ENCODE measurements at places on chromosomes 7 and 10. TPM values are rescaled to one million over a fixed set of nuclear protein-coding genes. Genes with fewer than 3 reads are reported as not detected.

- DNase-seq: no peak
Observed at GRCh38 chr7:107446531-107446930, 23.3 kb upstream of the GPR22 start.

OR9A2 gene
- total RNA-seq: not detected

DNA sequence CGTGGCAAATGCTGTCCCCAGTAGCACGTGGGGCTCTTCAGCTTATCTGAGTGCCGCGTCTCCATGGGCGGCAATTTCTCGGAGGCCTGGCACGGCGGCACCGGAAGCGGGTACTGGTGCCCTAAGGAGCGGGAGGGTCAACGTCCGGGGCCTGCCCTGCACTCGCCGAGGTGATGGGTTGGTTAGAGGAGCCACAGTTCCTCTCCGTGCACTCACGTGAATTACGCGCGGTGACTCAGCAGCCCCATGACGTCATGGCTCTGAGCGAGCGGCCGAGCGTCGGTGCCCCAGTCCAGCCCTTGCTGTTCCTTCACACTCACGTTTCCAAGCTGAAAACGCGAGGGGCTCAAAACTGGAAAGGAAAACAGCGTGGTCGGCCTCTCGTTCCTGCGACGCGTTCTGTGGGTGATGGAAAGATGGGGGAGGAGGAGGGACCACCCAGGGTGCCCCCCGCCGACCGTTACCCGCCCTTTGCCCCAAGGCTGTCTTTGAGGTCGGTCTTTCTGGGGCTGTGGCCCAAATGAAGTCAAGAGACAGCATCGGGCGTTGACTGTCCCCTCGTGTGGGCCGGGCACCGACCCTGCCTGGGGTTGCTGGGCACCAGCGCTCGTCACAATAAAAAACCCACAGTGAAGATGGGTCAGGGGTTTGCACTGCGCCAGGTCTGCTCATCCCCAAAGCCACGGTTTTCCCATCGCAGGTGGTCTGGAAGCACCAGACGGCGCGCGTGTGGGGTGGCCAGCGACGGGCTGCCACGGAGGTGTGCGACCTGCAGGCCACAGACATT lies 70.4 kb upstream of the CFAP46 start:
- DNase-seq: peak; percentile 11

DNA sequence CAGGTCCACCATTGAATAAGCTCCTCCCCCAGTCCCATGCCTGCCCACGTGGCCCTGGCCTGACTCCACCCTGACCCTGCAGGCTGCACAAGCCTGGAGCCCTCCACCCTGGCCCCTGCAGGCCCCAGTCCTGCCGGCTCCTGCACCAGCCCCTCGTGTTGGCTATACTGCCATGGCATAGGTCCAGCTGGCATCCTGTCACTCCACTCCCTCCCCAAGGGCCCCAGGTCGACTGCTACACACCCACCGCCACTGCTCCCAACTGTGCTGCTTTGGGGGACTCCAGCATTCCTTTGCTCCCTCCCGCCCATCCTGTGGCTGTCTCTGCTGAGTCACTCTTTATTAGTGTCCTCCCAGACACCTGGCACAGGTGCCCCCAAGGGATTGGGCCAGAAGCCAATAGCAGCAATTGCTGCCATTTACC lies 32.4 kb upstream of the HSPA12A start:
- DNase-seq: no peak

ICA1 gene
- 17.8 TPM for total RNA-seq

JAKMIP3 gene
- total RNA-seq: not detected

DNA sequence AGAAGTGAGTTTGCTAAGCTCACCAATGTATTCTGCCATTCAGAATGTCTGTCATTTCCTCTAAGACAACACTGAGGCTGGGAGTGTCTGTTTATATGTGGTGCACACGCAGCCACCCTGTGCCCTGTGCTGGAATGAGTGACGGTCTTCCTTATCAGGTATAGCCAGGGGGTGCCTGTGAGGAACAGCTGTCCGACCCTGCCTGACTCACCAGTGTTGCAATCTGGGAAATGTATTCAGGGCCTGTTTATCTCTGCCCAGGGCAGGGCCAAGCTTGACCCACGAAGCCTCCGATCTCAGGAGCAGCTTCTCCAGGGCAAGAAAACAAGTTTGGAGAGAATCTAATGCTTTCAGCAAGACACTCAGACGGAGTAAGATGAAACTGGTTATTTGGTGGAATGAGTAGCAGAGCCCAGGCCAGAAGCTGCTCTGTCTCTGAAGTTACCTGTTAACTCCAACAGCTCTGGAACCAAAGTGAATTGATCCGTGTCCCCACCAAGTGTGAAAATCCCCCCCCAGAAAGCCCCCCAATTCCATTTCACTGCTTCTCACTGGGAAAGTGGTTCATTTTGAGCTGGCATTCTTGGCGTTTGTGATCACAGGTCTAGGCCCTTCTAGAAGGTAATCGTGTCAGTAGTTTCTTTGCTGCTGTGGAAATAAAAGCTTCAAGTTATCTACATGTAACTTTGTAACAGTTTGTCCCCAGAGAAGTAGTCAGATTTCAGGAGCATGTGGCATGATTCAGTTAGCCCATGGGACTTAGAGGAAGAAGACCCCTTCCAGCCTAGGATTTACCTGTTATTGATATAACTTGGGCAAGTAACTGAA lies 6.1 kb upstream of the UBE2H start:
- peak; percentile 99 for DNase-seq

DNA sequence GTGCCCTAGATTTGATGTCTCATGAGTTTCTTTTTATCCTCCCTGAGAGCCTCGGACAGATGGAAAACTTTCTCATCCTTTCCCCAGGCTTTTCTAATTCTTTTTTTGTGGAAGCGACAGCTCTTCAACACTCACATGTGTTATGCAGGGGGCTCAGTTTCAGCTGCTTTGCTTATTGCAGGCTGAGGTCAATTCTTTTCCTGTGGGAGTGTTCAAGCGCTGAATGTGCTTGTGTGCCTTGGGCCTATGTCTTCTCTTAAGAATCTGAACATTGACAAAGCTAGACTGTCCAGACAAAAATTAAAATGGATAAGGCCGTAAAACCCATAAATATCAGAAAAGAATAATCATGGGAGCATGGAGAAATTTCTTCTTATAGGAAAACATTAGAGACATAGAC lies 125.2 kb upstream of the STEAP4 start:
- DNase-seq: no peak

DNA sequence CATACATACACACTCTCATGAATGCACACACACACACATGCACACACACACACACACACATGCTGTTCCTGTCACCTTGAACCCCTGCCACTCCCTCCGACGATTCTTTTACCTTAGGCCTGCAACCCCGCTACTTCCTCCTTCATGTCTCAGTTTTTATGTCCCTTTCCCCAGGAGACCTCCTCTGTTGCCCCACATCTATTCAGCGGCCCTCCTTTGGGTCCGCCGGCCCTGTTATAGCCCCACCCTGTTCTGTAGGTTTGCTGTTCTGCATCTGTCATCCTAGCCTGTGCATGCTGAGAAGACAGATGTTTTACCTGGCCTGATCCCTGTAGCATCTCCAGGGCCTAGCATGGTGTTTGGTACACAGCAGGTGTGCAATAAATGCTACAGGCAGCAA lies 161.6 kb upstream of the PCBD1 start:
- DNase-seq: no peak

TRIM73 gene
- total RNA-seq: 1.4 TPM

MNX1 gene
- 9.5 TPM for total RNA-seq

DNA sequence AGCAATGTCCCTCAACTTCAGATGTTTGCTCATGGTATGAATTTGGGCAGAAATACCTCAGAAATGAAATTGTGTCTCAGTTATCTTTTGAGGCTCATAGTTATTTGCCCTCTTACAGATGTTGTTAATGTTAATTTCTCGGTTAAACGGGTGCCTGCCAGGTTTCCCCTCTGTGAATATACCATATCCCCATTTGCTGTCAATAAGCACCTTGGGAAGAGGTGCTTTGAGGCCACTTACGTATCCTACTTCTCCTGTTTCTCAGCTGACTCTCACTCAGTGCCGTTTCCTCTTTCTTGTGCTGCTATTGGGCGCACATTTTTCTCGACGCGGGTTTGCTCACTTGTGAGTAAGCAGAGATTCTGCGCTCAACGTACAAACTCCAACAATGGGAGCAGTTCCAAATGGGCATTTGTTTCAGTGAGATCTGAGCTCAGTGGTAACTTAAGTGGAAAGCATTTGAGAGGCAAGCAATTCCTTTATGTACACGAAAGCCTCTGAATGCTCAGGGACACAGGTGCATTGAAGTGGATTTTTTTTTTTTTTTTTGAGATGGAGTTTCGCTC lies 34.8 kb upstream of the JAKMIP3 start:
- DNase-seq: no peak

GRCh38 chr7:83970081-83970480 lies 224.5 kb downstream of the SEMA3A start:
- DNase-seq: no peak

Data from K562 (cell line).